ENCODE measurements at places on chromosomes 7 and 10.

DNA sequence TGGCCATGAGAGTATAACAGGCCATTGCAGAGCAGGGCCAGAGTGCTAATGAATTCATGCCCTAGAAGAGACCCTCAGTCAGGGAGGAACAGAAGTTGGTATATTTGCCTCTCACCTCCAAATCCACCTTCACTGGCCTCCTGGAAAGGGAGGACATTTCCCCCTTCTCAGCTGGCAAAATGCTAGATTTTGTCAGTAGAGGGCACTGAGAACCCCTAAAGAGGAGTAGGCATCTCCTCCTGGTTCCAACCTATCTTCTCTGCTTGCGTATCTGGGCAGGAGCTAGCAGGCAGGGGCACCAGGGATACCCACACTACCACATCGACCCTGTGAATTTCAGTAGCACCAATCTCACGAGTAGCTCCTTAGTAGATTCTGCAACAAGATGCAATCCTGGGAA lies 79.8 kb upstream of the GHITM start:
- DNase-seq: no peak

- DNase-seq: no peak
Observed at GRCh38 chr10:74050653-74051052, 52.7 kb downstream of the VCL start.

GRCh38 chr10:716821-717220 lies 27.4 kb upstream of the DIP2C start:
- DNase-seq: no peak

DNA sequence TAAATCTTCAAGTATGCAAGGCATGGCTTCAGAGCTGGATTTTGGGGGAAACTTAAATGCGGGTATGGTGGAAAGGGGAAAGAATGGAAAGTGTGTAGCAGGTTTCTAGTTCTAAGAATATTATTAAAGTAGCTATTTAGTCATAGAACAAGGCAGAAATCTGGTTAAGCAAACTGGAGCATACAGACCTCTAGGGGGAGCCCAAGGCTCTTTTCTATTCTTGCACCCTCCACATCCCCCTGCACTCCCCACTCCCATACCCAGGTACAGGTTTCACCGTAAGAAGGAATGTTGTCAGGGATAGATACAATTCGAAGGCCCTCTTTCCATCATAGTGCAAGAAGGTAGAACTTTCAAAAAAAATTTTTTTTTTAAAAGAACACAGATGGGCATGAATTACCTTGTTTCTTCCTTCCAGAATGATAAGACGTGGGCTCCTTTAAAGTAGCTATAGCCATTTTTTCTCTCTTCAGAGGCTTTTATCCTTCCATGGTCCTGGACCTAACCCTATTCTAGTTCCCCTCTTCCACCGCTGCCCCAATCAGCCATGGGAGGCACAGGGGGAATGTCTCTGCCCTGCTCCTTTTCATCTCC lies 41.5 kb upstream of the SMIM30 start:
- no peak for DNase-seq

DNA sequence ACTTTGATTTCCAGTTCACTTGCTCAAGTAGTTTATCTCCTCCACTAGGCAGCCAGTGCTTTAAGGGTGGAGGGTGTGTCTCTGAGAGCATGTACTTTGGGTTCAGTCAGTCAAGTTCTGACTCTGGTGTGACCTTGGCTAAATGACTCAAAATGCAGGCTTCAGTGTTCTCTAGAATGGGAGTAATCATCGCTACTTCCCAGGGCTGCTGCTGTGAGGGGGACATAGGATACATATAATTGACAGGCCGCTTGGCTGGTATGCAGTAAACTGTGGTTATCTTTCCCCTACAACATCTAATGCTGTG lies 3.5 kb downstream of the PTPRE start:
- DNase-seq: no peak

GRCh38 chr7:127380479-127380878 lies 12.0 kb downstream of the ZNF800 start:
- DNase-seq: no peak

DNA sequence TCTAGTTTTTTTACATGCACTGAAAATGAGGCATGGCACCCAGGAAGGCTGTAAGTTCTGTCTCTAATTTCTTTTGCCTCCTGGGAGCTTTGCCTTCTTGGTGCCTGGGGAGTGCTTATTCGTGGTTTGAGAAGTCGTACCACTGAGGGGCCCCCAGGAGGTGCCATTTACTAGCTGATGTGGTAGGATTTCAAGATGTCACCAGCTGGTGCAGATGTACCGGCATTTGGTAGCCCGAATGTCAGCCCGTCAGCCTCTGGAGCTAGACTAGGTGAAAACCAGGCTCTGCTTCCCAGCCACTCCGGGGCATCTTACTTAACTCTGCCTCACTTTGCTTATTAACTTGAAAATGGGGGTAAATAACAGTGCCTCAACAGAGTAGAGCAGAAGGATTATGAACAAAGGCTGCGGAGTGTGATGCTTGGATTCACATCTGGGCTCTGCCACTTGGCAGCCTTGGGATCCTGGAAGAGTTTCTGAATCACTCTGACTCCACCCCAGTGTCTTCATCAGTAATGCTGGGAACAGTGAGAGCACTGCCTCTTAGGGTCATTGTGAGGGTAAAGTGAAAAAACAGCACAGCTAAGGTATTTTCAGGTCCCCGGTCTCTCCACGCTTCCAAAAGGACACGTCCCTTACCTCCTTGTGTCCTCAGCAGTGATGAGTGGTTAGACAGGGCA lies 31.4 kb upstream of the BTBD16 start:
- DNase-seq: no peak

DNA sequence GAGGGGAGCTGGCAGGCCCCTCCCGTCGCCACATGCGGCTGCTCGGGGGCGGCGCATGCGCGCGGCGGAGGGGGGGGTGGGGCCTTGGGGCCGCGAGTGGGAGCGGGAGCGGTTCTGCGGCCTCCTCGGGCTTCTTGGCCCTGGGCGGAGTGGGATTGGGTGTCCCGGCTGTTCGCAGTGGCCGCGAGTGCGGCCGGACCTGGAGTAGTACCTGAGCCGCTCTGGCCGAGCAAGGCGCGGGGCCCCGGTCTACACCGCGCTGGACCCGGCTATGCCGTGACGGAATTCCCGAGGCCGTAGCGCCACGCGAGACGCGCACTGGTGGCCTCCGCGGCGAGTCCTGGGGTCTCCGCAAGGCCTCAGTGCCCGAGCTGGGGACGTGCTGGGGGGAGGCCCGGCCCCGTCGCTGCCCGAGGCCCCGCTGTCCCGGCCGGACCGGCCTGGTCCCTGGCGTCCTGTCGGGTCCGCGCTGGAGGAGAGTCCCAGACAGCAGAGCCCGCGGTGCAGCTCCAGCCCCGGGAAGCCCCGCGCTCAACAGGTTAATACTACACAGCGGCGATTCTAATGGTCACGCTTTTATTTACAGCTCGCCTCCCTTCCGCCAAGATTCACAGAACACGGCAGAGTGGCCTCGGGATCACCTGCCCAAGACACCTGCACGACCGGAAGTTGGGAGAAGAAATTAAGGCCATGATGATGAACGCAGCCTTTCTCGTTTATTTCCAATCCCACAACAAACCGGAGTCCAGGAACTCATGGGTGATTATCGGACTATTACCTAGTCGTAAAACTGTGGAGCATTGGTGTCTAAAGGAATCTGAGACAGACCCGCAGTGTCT lies 671 bp upstream of the PAXIP1 start:
- peak; percentile 85 for DNase-seq

GRCh38 chr7:70566671-70567070 lies 565.3 kb upstream of the GALNT17 start:
- no peak for DNase-seq

- DNase-seq: no peak
Observed at GRCh38 chr10:32149252-32149955, 93.2 kb upstream of the KIF5B start.

DNA sequence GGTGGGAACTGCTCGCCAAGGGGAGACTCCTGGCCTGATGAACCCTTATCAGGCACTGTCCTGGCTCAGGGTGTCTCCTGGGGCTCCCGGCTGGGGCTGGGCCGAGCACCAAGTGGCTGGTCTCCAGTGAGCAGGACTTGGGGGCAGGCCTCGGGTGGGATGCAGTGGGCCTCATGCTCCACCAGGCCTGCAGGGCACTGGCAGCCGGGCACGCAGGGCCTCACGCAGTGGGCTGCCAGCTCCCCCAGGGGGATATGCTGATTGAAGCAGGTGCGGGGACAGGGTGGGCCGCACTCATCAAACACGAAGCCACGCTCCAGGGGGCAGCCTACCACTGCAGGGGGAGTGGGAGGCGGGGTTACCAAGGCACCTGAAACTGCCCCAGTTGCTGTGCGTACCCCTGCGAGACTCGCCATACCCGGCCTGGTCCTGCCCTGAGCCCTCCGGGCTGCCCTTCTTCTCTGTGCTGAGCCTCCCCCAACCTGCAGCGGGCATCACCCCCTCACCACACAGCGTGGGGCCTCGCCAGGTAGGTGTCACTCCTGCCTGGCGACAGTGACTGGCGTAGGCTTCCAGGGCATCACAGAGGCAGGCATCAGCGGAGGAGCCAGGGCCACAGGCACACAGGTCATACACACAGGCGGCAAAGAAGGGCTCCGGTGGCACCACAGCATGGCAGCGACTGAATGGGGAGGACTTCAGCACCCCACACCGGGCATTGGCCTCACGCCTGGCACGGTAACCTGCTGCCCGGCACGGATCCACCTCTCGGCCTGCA lies 14.5 kb downstream of the ATP6V1F start:
- DNase-seq: no peak

- DNase-seq: no peak
Observed at GRCh38 chr7:43391518-43391917, 191.4 kb upstream of the STK17A start.

GRCh38 chr10:121516093-121516865 lies 82.0 kb downstream of the FGFR2 start:
- DNase-seq: no peak

DNA sequence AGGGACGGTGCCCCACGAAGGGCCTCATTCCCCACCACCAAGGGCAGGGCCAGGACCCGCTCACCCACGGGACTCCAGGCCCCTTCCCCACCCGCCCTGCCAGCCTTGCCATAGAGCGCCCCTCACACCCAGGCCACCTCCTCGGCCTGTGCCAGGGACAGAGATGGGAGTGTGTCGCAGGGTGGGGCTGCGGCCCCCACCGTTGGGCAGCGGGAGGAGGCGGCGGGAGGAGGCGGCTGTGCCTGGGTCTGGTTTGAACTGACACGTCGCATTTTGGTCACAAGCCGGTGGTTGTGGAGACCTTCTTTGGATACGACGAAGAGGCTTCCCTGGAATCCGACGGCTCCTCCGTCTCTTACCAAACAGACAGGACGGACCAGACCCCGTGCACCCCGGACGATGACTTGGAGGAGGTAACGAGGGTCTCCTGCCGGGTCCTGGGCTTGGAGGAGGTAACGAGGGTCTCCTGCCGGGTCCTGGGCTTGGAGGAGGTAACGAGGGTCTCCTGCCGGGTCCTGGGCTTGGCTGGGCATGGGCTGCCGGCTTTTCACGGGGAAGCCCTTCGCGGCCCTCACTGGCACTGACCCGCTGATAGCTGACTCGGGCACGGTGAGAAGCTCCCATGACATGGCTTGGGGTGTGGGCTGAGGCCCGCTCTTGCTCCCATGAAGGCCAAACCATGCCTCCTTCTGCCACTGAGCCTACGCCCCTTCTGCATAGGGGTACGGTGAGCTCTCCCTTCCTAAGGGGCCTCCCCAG lies 46.4 kb upstream of the DPYSL4 start:
- no peak for DNase-seq

DNA sequence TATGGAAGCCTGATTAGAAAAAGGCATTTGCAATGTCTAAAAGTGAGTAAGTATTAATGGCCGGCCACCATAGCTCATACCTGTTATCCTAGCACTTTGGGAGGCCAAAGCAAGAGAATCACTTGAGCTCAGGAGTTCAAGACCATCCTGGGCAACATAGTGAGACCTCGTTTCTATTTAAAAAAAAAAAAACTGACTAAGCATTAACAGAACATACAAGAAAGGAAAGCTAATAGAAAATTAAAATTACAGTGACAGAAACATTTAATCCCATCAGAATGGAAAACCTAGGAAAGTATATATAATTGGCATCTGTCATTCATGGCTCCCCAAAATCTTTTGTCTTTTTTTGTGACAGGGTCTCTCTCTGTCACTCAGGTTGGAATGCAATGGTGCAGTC lies 55.9 kb downstream of the AOC1 start:
- no peak for DNase-seq

- no peak for DNase-seq
Observed at GRCh38 chr7:34036051-34036920, 130.9 kb downstream of the BMPER start.

DNA sequence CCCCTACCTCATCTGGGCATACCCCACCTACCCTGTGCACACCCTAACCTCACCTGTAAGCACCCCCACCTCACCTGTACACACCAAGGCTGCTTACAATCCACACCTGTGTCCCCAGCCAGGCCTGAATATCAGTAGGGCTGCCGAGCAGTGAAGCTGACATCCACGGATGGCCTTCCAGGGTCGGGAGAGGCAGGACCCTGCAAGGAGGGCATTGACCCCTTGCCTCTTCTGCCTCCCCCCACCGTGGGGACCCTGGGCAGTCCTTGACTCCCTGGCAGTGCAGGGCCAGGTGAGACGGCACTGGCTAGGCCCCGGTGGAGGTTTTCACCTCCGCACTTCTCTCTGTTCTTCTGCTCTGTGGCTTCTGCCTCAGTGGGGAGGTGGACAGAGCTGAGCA lies 37.6 kb upstream of the ELFN1 start:
- DNase-seq: no peak

GRCh38 chr10:89644691-89644966 lies 413 bp downstream of the PANK1 start:
- DNase-seq: peak; percentile 35

GRCh38 chr10:110147961-110148360 lies 59.4 kb upstream of the MXI1 start:
- no peak for DNase-seq

- DNase-seq: no peak
Observed at GRCh38 chr10:20313665-20314064, 497.4 kb downstream of the PLXDC2 start.

DNA sequence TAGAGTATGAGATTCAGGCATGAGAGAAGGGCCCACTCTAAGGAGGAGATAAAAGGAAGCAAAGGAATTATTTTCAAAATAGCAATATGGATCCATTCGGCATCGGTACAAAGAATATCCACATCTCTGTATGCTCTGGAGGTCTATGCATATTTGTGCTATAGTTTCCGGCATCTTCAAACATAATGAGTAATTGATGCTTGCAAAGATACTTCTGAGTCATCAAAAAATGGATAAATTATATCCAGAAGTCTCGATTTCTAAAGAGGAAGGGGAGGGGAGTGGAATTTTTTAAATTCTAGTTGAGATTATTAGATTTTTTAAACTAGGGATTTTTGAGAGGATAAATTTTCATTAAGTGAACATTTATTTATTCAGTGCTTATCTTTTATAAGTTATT lies 72.9 kb upstream of the KIAA1217 start:
- no peak for DNase-seq

GRCh38 chr7:108149908-108150307 lies 19.7 kb upstream of the LAMB4 start:
- no peak for DNase-seq

All from stimulated activated CD4-positive, alpha-beta T cell treated with anti-CD3 and anti-CD28 coated beads, Interleukin-4, amount 100 ng/mL, for 1 hour (primary cell).